ENCODE measurements at places on chromosomes 1 and 21.

DNA sequence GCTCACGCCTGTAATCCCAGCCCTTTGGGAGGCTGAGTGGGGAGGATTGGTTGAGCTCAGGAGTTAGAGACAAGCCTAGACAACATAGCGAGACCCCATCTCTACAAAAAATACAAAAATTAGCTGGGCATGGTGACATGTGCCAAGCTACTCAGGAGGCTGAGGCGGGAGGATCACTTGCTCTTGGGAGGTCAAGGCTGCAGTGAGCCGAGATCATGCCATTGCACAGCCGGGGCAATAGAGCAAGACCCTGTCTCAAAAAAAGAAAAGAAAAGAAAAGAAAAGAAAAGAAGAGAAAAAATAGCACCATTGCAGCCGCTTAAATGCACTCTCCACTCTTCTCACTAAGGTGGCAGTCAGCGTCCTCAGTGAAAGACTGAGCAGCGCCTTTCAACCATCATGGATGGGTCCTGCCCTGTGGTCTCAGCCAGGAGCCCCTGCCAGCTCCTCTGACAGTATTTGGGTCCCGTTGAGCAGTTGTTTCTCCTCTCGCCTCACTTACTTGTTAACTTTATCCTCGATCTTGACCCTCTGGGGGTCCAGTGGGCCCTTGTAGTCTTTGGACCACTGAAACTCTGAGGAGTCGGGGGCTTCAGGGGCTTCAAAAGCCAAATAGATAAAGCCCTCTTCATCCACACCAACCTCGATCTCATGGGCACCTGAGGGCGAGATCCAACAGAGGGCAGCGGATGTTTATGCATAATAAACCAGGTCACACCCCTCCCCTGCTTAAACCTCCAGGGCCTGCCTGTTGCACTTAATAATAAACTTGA lies 36.9 kb downstream of the MYOM3 start:
- DNase-seq = no peak
- H3K4me3 ChIP-seq = no peak overlapping the region
- no peaks in the 10 kb centered on the region for H3K27me3 ChIP-seq
- H3K27ac ChIP-seq = no peak overlapping the region
- H3K4me1 ChIP-seq = no peaks in the 10 kb centered on the region
- no peaks in the 10 kb centered on the region for H3K36me3 ChIP-seq

GRCh38 chr21:45293220-45293725 lies 5.6 kb upstream of the POFUT2 start:
- H3K27ac ChIP-seq = no peak overlapping the region
- DNase-seq = no peak
- peaks cover 19% of the 10 kb centered on the region for H3K4me1 ChIP-seq
- no peaks in the 10 kb centered on the region for H3K27me3 ChIP-seq
- no peak overlapping the region for H3K4me3 ChIP-seq
- H3K36me3 ChIP-seq = no peaks in the 10 kb centered on the region

- no peak overlapping the region for H3K4me3 ChIP-seq
- no peaks in the 10 kb centered on the region for H3K36me3 ChIP-seq
- peaks cover 12% of the 10 kb centered on the region for H3K27me3 ChIP-seq
These were observed 179.4 kb downstream of the TGFB2 start for GRCh38 chr1:218524526-218524925.

DNA sequence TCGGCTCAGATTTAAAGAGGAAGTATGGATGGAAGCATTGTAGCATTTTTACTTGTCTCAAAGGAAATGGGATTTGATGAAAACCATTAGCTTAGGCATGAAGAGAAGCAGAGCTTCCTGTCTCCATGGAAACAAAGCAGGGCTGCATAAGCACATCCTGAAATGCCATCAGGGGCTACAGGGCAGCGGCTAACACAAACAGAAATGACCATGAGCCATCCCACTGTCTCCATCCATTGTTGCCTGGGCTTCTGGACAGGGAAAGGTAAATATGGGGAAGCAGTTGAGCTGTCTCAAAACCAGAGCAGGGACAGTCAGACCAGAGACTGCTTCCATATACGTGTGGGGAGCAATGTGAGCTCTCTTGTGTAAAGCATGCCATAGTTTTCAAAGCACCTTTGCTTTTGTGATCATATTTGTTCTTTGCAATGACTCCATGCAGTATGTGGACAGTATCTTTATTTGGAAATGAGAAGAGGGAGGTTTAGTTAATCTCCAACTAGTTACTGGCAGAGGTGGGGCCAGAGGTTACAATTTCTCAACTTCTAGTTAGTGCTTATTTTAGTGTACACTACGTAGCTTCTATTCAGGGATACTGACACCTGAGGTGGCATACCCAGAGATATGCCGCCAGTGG lies 176.1 kb downstream of the CACNA1E start:
- DNase-seq = no peak
- H3K4me1 ChIP-seq = peaks cover 1% of the 10 kb centered on the region
- no peak overlapping the region for H3K4me3 ChIP-seq
- no peaks in the 10 kb centered on the region for H3K36me3 ChIP-seq
- no peak overlapping the region for H3K27ac ChIP-seq

DNA sequence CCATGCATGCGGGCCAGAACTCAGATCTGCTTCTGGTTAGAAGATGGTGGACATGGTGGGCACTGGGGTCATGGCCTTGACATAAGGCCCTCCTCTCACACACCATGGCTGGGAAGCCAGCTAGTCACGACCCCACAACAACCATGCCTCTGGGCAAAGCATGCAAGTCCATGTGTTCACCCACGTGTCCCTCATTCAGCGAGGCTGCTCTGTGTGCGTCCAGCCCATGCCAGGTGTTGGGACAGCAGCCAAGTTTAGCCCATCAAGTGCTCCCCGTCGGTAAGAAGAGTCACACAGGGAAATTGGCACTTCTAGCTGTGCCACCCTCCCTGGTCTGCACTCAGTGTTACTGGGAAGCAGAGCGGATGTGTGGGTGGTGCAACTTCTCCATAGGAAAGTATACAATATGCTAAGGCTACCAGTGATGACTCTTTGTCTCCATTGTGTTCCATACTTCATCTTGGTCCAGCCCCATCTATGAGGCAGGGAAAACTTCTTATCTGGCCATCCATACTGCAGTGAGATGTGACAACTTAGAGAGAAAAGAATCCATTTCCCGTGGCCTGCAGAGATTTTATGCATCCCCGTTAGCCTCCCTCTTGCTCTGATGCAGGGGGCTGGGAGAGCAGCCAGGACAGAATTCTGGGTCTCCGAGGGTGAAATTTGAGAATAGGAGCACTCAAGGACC lies 198.0 kb downstream of the GRIK3 start:
- no peak overlapping the region for H3K4me3 ChIP-seq
- no peaks in the 10 kb centered on the region for H3K36me3 ChIP-seq
- no peak overlapping the region for H3K27ac ChIP-seq
- H3K4me1 ChIP-seq = no peaks in the 10 kb centered on the region
- peaks cover 5% of the 10 kb centered on the region for H3K27me3 ChIP-seq

DNA sequence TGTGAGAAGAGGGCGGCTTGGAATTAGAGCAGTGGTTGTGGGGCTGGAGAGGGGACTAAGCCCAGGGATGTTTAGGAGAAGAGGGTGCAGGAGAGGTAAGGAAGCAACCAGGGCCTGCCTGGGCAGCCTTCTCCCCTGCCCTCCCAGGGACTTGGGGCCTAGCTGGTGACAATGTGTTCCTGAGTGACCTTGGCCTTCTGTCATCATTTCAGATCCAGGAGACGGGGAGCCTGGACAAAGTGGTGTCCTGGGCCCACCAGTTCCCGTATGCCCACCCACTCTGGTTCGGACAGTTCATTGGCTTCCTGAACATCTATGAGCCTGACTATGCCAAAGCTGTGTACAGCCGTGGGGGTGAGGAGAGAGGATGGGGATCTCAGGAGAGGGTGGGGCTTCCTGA lies 11.8 kb downstream of the CYP4B1 start:
- H3K27ac ChIP-seq = no peak overlapping the region
- H3K27me3 ChIP-seq = peaks cover 2% of the 10 kb centered on the region
- DNase-seq = no peak
- H3K4me1 ChIP-seq = no peaks in the 10 kb centered on the region
- H3K36me3 ChIP-seq = no peaks in the 10 kb centered on the region

GRCh38 chr1:31699341-31699891 lies 4.4 kb downstream of the COL16A1 start:
- peaks cover 14% of the 10 kb centered on the region for H3K4me1 ChIP-seq
- no peak overlapping the region for H3K4me3 ChIP-seq
- H3K27ac ChIP-seq = no peak overlapping the region
- H3K36me3 ChIP-seq = no peaks in the 10 kb centered on the region

DNA sequence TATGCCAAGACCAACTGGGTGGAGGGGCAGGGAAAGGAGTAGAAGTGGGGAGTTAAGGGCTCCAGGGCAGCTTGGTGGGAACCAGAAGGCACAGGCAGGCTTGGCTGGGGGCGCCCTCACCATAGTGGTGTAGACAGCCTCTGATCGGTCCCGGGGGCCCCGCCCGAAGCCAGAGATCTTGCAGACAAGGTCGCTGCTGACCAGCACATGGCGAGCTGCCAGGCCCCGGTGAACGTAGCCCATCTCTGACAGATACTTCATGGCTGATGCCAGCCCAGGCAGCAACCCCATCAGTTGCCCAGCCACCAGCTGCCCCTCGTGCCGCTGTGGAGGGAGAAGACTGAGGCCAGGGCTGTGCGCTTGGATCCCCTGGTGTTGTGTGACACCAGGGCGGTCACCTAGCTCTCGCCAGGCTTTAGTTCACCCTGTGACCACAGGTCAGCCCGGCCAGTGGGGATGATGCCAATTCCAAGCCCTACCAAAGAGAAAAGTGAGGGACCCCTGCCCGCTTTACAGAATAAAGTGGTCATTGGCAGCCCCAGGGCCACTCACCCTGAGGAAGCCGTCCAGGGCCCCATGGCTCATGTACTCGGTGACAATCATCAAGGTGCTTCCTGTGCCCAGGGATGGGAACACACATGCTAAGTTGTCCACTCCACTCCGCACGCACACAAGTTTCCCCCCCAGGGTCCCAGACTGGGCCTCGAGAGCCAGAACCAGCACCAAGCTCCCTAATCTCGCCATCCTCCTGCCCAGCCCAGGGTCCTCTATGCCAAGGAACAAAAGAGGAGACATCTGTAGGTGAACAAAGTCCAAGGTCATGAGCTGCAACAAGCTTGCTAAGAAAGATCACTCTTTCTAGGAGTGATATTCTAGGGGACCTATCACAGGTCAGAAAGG lies 28.2 kb downstream of the CDCA8 start:
- no peak overlapping the region for H3K27ac ChIP-seq
- no peak for DNase-seq
- no peaks in the 10 kb centered on the region for H3K4me1 ChIP-seq
- peaks cover 7% of the 10 kb centered on the region for H3K27me3 ChIP-seq
- H3K4me3 ChIP-seq = no peak overlapping the region

GRCh38 chr1:8184301-8184700 lies 133.6 kb upstream of the SLC45A1 start:
- no peak overlapping the region for H3K4me3 ChIP-seq
- H3K4me1 ChIP-seq = peaks cover 17% of the 10 kb centered on the region
- H3K36me3 ChIP-seq = no peaks in the 10 kb centered on the region
- no peaks in the 10 kb centered on the region for H3K27me3 ChIP-seq
- DNase-seq = no peak

DNA sequence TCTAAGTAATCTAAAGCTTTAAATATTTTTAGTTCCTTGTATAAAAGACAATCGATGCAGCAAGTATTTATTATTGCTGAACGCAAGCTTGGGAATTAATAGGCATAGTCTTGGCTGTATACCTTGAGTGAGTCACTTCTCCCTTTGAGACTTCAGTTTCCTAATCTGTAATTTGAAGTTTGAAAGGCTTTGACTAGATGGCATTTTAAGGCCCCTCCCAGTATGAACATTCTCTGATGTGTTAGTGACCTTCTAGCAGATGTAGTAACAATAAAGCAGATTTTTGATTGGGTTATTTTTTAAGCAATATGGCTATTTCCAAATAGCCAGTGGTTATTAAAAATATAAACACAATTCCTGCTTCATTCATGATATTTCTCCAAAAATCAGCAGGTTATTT lies 58.2 kb downstream of the DUSP10 start:
- H3K27ac ChIP-seq = no peak overlapping the region
- no peak for DNase-seq
- no peaks in the 10 kb centered on the region for H3K36me3 ChIP-seq
- no peaks in the 10 kb centered on the region for H3K27me3 ChIP-seq
- no peaks in the 10 kb centered on the region for H3K4me1 ChIP-seq

GRCh38 chr1:77188770-77189169 lies 30.5 kb downstream of the PIGK start:
- no peaks in the 10 kb centered on the region for H3K27me3 ChIP-seq
- H3K27ac ChIP-seq = peak overlapping the region; percentile 50
- peaks cover 26% of the 10 kb centered on the region for H3K4me1 ChIP-seq
- H3K36me3 ChIP-seq = peaks cover 28% of the 10 kb centered on the region
- DNase-seq = no peak

DNA sequence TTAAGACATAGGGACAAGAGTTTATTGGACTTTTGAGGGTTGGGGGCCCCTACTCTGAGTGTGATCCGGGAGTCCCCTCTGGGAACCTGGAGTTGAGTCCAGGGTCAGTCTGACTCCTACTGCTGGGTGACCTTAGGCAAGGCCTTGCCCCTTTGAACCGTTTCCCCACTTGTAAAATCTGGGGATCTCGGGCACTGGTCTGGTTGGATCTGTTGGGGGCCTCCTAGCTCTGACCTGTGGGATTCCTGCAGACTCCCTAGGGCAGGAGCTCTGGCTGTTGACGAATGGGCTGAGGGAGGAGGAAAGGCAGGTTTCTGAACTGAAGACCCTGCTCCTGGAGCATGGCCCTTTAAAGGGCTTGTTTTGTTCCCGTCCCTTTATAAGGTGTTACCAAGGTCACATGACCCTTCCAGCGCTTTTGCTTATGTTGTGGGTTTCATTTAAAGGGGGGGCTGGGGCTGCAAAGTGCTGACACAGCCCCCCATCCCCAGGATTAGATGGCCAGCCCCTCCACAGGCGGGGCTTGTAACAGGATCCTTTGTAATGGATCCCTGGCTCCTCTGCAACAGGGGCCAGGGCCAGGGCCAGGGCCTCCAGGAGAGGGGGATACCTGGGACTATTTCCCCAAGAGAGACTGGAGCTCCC lies 50.7 kb downstream of the YARS1 start:
- no peaks in the 10 kb centered on the region for H3K27me3 ChIP-seq
- no peak for DNase-seq
- H3K4me3 ChIP-seq = no peak overlapping the region
- peaks cover 4% of the 10 kb centered on the region for H3K4me1 ChIP-seq
- no peaks in the 10 kb centered on the region for H3K36me3 ChIP-seq

DNA sequence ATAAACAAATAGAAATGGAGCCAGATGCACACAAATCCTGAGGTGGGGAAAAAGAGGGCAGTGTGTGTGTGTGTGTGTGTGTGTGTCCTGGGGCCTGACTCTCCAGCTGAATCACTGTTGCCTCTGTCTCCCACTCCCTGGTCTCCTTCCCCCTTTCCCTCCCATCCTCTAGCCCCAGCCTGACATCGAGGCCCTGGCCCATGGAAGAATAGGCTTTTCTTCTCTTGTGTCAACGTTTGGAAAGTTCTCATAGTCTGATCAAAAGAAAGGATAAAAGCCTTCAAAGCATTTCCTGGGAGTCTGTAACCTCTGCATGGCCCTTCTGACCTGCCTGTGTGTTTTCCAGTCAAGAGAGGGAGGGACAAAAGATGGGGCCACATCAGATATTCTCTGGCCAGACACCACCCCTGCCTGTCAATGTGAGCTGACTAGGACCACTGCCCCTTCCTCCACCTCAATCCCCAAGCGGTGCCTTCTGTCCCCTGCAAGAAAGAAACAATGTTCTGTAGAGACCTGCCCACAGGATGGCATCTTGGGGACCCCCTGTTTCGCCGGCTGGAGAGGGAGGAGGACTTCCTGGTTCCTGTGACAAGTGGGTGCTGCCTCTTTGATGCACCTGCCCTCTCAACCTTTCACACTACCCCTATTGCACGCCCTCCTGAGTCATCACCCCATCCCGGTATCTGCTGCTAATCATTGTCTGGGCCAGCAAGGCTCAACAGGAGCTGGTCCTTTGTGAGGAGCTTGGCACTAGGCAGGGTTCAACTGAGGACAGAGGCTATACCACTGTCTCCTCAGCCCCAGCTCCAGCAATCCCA lies 16.2 kb downstream of the KCNJ10 start:
- H3K4me3 ChIP-seq = no peak overlapping the region
- H3K27ac ChIP-seq = no peak overlapping the region
- H3K4me1 ChIP-seq = no peaks in the 10 kb centered on the region
- peaks cover 6% of the 10 kb centered on the region for H3K27me3 ChIP-seq
